ENCODE measurements at places on chromosomes 4 and X.

GRCh38 chrX:119687661-119688413 lies 5.1 kb downstream of the SEPTIN6 start:
- DNase-seq: no peak

- DNase-seq: no peak
Observed at GRCh38 chr4:55386073-55386472, 9.7 kb upstream of the TMEM165 start.

DNA sequence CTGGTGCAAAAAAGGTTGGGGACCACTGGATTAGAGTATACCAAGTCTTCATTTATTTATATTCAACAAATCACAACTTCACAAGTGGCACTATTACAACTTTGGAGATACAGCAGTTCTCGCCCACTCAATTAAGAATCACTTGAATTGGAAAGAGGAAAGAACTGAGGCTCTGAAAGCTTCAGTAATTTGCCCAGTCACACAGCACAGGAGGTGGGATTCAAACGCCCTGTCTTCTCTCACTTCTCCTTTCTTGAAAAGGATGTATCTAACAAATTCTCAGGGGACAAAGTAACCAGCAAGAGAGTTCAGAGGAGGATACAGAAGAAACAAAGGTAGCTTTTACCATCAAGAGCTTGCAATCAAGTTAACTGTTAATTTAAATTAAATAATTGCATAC lies 12.4 kb downstream of the SMIM14 start:
- DNase-seq: no peak

GRCh38 chrX:110082161-110082560 lies 79.2 kb downstream of the TMEM164 start:
- DNase-seq: no peak

DNA sequence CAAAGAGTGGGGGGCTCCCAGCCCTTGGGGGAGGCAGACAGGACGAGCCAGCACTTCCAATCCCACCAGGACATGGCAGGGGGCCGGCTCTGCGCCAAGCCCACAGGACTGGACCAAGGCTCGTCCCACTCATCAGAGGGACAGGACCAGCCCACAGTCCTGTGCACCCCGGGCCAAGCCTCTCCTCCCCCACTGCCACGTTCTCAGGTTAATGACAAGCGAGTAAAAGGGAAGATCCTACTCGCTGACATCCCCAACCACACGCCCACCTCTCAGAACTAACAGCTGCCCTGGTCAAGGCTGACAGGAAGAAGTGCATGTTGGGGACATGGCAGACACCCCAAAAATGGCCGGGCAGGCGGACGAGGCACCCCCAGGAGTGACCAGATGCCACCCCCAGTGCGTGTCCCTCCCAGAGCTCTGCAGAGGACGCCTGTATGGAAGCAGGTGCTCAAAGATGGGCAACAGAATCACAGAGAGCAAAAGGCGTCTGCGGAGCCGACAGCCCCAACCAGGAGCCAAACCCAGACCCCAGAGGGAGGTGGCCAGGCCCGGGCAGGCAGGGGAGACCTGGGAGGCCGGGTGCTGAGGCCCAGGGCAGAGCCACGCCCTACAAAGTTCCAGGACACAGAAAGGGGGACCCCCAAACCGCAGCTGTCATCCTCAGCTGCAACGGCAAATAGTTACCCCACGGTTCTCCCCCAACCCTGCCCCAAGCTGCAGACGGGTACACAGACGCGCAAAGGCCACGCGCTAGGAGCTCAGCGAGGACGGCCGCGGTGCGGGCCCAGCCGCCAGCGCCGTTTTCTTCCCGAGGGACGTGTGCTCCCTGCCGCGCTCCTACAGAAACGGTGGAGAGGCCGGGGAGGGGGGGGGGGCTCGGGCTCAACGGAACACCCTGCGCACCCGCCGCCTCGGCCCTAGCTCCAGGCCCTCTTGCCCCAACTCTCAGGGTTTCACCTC lies 1.7 kb downstream of the CTBP1 start:
- DNase-seq: no peak

DNA sequence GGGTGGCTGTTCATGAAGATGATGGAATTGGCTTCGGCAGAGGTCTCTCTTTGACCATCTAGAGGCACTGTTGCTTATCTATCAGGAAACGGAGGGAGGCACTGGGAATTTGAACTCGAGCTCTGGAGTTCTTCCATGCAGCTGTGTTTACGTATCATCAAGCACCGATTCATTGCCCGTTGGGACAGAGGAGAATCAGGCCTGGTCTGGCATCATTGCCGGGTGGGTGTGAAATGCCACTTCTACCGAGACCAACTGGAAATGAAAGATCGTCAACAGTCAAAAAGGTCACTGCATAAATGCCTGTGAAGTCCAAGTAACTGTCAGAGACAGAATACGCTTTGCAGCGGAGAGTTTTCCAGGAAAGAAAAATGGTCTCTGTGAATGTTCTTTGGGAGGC lies 166.9 kb downstream of the ASMT start:
- no peak for DNase-seq

GRCh38 chr4:48403779-48404178 lies 62.5 kb downstream of the SLAIN2 start:
- no peak for DNase-seq

GRCh38 chr4:67717586-67717985 lies 16.6 kb upstream of the UBA6 start:
- DNase-seq: no peak

- no peak for DNase-seq
Observed at GRCh38 chr4:98773638-98774037, 115.2 kb upstream of the TSPAN5 start.
